Activated CD8-positive, alpha-beta memory T cell treated with anti-CD3 and anti-CD28 coated beads for 1 hour (primary cell): ENCODE measurements at places on chromosomes 6 and 20.

DNA sequence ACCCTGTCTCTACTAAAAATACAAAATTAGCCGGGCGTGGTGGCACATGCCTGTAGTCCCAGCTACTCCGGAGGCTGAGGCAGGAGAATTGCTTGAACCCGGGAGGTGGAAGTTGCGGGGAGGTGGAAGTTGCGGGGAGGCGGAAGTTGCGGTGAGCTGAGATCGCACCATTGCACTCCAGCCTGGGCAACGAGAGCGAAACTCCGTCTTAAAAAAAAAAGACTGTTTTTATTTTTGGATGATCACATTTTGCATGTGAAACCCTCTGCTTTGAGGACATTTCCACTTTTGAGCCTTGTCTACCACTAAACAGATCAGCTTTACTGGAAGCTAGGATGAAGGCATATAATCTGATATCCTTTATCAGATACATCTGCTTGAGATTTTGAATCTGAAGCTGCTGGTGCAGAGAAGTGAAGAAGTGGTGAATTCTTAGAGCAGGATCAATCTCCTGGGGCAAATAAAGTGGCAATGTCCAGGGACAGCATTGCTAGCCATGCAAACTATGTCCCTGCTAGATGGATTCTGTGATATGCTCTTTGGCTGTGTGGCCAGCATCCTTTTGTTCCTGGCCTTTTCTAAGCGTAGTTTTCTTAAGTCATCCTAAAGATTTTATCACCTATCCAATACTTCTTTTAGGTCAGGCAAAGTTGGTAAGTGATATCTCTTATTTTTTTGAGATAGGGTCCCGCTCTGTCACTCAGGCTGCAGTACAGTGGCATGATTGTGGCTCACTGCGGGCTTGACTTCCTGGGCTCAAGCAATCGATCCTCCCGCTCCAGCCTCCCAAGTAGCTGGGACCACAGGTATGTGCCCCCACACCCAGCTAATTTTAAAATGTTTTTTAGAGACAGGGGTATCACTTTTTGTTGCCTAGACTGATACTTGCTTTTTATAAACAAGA lies 23.3 kb downstream of the RBL1 start:
- DNase-seq = no peak

DNA sequence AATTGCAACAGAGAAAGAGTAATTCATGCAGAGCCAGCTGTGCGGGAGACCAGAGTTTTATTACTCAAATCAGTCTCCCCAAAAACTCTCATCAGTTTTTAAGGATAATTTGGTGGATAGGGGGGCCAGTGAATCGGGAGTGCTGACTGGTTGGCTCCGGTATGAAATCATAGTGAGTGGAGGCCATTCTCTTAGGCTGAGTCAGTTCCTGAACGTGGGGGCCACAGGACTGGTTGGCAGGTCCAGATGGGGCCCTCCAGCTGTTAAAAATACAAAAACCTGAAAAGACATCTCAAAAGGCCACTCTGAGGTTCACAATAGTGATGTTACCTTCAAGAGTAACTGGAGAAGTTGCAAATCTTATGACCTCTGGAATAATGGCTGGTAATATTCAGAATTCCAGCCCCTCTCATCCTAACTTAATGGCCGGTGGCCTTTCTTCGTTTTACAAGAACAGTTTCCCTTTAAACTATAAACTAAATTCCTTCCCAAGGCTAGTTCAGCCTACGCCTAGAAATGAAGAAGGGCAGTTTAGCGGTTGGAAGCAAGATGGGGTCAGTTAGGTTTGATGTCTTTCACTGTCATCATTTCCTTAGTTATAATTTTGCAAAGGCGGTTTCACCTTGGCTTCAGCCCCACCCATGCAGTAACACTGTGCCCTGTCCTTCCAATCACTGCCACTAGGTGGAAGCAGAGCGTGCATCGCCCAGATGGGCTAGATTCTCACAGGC lies 6.8 kb upstream of the MICA start:
- peak; percentile 51 for DNase-seq

DNA sequence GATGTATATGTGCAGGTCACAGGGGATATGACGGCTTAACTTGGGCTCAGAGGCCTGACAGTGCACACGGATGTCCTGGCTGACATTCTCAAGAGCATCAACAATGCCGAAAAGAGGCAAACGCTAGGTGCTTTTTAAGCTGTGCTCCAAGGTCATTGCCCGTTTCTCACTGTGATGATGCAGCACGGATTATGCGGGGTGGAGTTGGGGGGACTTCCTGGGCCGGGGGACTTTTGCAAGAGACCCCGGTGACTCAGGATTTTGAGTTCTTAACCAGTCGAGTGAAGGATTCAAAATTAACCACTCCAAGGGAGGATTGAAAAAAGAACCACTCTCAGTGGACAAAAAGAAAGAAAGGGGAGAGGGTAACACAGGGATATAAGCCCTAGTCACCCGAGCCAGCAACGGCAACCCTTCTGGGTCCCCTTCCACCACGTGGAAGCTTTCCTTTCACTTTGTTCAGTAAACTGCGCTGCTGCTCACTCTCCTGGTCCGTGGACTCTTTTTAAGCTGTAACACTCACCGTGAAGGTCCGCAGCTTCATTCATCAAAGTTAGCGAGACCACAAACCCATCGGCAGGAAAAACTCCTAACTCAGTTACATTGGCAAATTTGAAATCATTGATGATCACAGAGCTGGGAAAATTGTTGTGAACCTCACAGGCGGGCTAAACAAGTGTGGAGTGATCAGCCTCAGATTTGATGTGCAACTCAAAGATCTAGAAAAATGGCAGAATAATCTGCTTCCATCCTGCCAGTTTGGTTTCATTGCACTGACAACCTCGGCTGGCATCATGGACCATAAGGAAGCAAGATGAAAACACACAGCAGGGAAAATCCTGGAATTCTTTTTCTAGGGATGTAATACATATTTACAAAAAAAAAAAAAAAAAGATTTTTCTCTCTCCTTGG lies 199.3 kb downstream of the ARID1B start:
- DNase-seq = no peak

GRCh38 chr6:6006428-6007365 lies at the start of gene NRN1:
Gene NRN1, minus strand, starts transcription at chr6:6006925. Its CDS starts 176 bp downstream, at chr6:6006749.
- DNase-seq = no peak

DNA sequence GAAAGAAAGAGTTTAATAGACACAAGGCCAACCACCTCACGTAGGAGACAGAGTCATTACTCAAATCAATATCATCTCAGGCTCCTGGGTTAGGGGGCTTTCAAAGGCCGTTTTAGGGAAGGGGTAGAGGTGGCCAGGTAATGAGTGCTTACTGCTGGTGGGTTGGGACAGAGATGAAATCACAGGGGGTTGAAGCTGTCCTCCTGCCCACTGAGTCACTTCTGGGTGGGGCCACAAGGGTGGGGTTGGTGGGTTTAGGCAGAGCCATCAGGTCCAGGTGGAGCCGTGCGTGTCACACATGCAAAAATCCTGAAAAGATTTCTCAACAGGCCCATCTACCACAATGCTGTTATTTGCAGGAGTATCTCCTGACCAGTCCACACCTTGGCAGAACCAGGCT lies 167.0 kb upstream of the EXOC2 start:
- no peak for DNase-seq

DNA sequence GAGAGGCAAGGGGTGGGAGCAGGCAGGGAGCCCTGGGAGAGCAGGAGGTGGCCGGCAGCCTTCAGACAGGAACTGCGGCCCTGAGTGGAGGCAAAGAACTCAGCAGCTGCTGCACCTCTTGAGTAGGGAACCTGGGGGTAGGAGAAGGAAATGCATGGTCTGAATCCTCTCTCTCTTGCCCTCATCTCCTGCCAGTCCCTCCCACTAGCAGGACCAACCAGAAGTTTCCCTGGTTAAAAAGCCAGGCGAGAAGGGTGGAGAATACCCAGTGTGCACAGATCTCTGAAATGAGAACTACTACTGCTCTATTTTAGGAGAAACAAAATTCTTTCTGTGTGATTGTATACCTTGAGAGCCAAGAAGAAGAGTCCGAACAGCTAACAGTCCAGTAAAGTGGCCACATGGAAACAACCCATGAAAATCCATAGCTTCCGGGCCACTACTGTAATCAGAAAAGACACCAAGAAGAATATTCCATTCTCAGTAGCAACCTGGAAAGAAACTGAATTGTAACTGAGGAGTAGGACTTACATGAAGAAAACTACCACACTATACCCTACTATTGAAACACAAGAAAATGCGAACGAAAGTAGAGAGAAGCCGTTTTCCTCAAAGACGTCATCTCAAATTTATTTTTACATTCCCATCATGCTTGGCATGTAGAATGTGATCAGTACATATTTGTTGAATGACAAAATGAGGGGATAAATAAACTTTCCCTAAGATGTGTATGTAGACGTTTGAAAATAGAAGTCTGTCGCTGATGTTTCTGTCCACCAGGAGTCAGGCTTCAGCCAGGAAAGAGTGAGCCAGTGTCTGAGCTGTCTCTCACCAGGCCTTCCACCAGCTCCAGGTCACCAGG lies 25.6 kb downstream of the WRNIP1 start:
- DNase-seq = no peak

DNA sequence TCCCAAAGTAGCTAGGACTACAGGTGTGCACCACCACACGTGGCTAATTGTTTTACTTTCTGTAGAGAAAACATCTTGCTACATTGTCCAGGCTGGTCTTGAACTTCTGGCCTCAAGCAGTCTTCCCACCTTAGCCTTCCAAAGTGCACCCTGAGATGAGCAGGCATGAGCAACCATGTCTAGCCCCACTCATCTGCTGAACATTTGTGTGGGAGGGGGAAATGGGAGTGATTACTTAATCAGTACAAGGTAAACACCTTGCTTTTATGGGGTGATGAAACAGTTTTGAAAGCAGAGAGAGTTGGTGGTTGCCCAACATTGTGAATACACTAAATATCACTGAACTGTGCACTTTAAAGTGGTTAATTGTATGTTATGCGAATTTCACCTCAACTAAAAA lies 5.3 kb downstream of the APMAP start:
- no peak for DNase-seq

- no peak for DNase-seq
Measured at GRCh38 chr6:121603486-121603885, 168.0 kb downstream of the GJA1 start.

DNA sequence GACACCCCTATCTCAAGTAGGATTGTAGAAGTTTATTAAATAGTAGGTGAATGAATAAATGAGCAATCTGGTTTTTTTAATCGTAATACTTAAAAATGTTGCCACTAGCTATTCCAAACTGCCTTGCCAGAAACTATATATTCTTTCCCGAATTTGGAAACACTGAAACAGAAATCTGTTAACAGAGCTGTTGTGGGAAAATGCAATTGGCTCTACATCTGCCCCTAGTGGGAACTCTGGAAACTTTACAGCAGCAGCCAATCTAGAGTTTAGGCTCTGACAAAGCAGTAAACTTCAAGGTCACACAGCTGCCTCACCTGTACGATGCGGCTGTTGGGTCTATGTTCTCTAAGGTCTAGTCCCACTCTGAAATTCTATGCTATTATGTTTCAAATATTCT lies 41.7 kb downstream of the SYNE1 start:
- DNase-seq = no peak

DNA sequence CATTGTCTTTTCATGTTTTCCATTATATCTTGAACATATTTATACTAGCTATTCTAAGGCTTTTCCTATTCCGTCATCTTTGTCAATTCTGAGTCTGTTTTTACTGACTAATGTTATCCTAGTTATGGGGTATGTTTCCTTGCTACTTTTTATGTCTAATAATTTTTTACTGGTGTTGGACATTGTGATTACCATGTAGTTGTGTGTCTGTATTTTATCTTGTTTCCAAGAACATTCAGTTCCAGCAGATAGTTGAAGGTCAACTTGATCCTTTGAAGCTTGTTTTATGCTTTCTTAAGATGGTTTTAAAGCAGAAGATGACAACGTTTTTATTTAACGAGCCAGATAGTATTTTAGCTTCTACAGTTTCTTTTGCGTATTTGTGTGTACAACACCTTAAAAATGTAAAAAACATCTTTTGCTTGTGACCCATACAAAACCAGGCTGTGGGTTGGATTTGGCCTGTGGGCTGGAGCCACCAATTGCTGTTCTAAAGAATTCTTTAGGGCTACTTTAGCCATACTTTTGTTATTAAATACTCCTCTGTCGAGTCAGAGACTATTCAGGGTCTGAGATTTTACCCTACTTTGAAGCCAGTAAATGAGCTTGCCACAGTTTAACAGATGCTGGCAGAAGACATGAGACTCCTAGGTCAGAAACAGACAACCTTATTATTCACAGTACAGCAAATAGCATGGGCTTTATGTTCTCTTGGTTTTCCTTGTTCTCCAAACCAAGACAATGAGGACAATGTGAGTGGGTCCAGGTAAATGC lies 38.7 kb upstream of the REV3L start:
- DNase-seq = no peak

- no peak for DNase-seq
Measured at GRCh38 chr6:40692337-40692736, 105.2 kb upstream of the LRFN2 start.

DNA sequence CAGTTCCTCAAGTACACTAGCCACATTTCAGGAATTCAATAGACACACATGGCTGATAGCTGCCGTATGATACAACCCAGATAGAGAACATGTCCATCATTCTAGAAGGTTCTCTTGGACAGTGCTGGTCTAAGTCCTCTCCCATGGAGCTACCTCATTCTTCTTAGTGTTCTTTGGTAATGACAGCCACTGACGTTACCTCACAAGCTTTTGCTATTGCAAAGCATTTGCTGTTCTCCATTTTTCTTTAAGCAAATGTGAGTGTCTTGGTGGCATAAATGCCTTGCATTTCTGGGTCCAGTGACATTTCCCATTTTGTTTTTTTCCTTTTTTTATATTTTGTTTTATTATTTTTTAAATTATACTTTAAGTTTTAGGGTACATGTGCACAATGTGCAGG lies 8.3 kb upstream of the CEBPB start:
- DNase-seq = no peak

- no peak for DNase-seq
Measured at GRCh38 chr20:42484790-42485375, 704.8 kb downstream of the PTPRT start.

DNA sequence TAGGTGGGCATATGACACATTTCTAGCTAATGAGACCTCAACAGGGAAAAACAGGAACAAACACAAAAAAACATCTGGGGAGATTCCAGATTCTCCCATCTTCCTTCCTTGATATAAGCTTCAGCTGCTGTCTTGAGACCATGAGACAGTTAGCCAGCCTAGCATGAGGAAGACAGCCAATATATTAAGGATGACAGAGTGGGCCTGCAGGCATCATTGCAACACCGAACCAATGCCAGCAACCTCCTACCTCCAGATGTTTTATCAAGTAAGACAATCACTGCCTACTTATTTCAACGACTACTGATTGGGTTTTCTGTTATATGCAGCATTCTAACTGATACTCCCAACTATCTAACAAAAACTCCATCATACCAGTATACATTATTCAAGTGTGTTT lies 119.0 kb downstream of the ISM1 start:
- no peak for DNase-seq

DNA sequence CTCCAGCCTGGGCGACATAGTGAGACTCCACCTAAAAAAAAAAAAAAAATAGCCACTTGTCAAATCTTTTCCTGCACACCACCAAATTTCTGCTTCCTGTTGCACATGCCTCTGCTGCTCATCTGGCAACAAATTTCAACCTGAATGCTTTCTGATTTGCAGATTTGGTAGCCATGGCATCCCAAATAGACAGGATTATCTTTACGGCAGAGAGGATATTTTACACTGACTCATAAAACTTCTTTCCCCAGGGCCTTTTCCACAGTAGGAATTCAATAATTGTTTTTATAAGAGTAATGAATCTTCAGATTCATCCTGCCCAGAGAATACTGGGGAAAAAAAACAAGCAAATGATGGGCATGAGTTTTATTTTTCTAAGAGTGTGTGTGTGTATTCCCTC lies 264.6 kb downstream of the FRK start:
- DNase-seq = no peak
